Mesothelial cell of epicardium (in vitro differentiated cells): ENCODE measurements at places on chromosomes 7 and 10.

DNA sequence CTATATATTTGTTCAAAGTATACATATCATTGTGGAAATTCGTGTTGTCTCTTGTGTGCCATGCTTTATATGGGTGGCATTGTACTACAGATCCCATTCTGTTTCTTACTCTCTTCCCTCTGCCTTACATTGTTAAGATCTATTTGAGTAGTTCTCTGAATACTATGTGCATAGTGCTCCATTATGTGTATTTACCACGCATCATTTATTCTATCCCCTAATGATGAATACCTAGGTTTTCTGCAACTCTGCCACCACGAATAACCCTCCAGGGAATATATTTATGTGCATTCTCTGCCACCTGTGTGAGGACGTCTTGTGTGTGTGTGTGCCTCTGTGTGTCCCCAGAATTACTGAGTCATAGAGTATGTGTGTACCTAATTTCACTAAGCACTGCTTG is 431.2 kb upstream of the C7orf33 start:
- DNase-seq = no peak

- no peak for DNase-seq
These were observed 432.1 kb upstream of the PCDH15 start for GRCh38 chr10:55233090-55233489.

DNA sequence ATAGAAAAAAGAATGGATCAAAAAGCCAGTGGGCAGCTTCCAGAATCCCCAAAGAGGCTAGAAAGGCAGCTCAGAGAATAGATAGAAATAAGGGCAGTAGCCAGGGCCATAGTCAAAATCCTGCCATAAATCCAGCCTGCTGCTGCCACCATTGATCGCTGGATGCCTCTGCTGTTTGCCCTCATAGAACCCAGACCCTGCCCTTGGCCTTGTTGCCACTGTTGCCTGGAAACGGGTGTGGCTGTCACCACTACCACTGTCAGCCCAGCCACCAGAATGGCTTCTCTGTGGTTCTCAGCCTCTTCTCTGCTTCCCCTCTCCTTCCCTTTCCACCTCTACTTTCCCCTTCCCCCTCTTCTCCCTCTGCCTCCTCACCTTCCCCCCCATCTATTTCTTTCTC is 57.8 kb downstream of the HHEX start:
- no peak for DNase-seq

DNA sequence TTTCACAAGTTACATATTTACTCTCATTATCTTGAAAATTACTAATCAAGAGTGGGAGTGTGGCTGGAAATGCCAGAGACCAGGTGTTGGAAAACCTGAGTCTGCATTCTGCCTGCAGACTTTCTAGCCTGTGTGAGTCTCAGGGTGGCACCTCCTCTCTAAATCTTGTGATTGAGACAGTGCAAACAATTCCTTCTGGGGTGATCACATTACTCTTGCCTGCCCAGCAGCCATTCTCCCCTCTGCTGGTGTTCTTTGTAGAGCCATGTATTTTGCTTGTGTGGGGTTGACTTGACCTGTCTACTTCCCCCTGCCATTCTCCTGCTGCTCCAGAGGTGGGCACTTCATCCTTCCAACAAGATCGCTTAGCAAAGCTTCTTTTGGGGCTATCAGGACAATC is 101.1 kb downstream of the RAPGEF5 start:
- DNase-seq = no peak

GRCh38 chr10:69413221-69413865 is 3.4 kb downstream of the TACR2 start:
- peak; percentile 66 for DNase-seq

DNA sequence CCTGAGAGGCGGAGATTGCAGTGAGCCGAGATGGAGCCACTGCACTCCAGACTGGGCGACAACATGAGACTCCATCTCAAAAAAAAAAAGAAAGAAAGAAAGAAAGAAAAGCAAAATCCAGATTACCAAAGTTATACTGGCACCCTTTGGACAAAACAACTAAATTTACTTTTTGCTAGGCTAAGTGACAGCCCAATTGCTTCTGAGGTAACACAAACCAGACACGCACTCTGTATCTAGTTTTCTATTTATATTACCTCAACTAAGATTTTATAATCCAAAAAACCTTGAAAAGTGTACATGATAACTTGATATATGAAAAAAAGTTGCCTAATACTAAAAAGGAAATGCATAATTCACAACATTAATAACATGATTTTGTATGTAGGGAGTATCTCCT is 12.9 kb downstream of the UBE2H start:
- DNase-seq = no peak

DNA sequence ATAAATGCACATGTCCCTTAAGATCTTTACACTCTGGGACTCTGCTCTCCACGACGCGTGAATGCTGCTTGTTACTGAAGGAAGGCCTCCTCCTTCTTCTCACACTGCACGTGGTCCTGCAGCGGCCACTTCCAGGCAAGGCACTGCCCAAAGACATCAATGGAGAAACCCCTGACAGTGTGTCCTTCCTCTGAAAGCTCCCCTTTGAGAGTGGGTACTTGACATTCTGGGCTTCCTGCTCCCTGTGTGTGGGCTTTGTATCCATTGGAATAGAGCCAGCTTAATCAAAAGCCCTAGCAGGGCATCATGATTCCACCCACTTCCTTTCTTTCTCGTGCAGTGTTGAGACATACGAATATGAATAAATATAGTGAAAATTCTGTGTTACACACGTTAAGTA is 69.7 kb upstream of the STK17A start:
- no peak for DNase-seq

DNA sequence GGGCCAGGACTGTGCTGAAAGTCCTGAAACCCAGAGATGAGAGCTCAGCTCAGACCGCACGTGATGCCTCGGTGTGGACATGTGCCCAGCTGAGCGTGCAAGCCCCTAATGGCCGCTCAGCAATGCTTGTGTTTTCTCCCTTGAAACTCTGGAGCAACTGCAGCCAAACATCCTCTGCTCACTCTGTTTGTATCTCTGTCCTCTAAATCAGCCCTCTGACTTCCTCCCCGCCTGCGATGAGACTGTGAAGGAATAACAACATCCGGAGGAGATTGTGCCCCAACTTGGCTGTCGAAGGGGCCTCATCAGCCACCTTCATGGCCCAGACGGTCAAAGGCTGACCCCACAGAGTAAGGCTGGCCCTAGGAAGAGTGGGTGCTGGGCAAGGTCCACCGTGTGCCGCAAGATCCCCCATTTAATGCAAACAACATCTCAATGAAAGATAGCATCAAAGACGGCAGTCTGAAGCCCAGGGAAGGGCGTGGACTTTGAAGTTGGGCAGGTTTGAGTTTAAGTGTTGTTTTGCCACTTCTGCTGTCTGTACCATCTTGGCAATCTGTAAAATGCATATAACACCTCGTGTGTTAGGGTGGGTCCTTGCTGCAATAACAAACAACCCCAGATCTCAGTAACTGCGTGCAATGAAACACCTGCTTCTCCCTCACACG is 39.9 kb downstream of the CALML3 start:
- DNase-seq = no peak

- no peak for DNase-seq
These were observed 15.9 kb downstream of the SKIDA1 start for GRCh38 chr10:21509341-21510240.

DNA sequence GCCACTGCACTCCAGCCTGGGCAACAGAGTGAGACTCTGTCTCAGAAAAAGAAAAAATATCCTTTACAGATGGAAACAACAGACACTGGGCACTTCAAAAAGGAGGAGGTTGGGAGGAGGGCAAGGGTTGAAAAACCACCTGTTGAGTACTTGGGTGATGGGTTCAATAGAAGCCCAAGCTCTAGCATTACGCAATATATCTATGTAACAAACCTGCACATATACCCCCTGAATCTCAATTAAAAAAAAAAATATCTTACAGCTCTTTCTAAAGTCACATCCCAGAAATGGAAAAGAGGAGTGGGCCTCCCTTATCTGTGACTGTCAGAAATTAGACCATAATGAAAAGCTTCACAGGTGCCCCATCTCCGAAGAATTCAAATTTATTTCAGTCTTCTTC is 12.1 kb downstream of the VIM start:
- DNase-seq = no peak

DNA sequence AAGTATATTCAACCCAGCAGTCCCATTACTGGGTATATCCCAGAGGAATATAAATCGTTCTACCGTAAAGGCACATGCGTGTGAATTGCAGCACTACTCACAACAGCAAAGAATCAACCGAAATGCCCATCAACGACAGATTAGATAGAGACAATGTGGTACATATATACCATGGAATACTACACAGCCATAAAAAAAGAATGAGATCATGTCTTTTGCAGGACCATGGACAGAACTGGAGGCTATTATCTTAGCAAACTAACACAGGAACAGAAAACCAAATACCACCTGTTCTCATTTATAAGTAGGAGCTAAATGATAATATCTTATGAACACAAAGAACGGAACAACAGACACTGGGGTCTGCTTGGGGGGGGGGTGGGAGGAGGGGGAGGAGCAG is 44.3 kb upstream of the KLHL7 start:
- DNase-seq = no peak
